ENCODE measurements at places on chromosomes 12 and 14. TPM values are rescaled to one million over a fixed set of nuclear protein-coding genes. Genes with fewer than 3 reads are reported as not detected.

GRCh38 chr12:121465921-121466793 lies 66.2 kb downstream of the RNF34 start:
- DNase-seq, result peak; percentile 87

GRCh38 chr14:70188322-70188658 lies 461 bp downstream of the SLC8A3 start:
- peak; percentile 88 for DNase-seq

GRCh38 chr12:104953323-104953722 lies 4.8 kb downstream of the SLC41A2 start:
- no peak for DNase-seq

Gene PDE3A
- 14.8 TPM for total RNA-seq

Gene CLEC4C
- not detected for total RNA-seq

Gene RAD9B
- 0.59 TPM for total RNA-seq

Gene TROAP
- total RNA-seq, result 2.5 TPM
